ENCODE measurements at places on chromosomes 2 and 18. TPM values are rescaled to one million over a fixed set of nuclear protein-coding genes. Genes with fewer than 3 reads are reported as not detected.

GRCh38 chr2:66478731-66479316, 43.9 kb downstream of the MEIS1 start:
- no peak for DNase-seq

- no peak for DNase-seq
Observed at GRCh38 chr2:223759569-223760430, 77.6 kb downstream of the AP1S3 start.

GRCh38 chr2:189142893-189143759, 36.4 kb downstream of the COL5A2 start:
- no peak for DNase-seq

GRCh38 chr2:8408560-8409460, 273.0 kb upstream of the ID2 start:
- DNase-seq: no peak

The HSPE1 gene
- 140 TPM for total RNA-seq

Measured in esophagus squamous epithelium (tissue), 5 donors.